ENCODE measurements at places on chromosomes 1 and 21.

DNA sequence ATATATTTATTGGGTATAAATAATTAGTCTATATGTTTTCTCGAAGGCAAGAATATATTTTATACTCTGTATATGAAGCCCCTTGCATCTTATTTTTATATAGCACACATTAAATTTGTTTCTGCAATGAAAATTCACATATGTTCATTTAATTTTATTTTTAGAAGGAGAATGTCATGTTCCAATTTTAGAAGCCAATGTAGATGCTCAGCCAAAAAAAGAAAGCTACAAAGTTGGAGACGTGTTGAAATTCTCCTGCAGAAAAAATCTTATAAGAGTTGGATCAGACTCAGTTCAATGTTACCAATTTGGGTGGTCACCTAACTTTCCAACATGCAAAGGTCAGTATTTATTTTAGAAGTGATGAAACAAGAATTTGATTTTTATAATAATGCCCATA, 16.6 kb downstream of the CFHR5 start:
- DNase-seq = no peak

GRCh38 chr1:11671205-11671543, 7.2 kb downstream of the FBXO6 start:
- no peak for DNase-seq

DNA sequence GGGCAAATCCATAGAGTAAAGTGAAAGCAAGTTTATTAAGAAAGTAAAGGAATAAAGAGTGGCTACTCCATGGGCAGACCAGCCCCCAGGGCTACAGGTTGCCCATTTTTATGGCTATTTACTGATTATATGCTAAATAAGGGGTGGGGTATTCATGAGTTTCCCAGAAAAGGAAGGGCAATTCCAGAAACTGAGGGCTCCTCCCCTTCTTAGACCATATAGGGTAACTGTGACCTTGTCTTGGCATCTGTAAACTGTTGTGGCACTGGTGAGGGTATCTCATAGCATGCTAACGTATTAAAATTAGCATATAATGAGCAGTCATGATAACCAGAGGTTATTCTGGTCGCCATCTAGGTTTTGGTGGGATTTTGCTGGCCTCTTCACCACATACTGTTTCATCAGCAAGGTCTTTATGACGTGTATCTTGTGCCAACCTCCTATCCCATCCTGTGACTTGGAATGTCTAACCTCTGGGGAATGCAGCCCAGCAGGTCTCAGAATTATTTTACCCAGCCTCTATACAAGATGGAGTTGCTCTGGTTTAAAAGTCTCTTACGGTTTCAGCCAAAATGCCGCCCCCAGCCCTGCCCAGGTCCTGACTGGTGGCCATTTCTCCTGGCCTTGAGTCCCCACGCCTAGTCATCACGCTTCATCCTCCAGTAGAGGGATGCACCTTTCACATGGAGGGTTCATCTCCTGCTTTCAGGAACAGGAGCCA, 982 bp upstream of the TRIM17 start:
- no peak for DNase-seq

- DNase-seq = no peak
Observed at GRCh38 chr1:225556694-225557093, 96.2 kb downstream of the ENAH start.

GRCh38 chr1:246577082-246577719, 10.9 kb downstream of the CNST start:
- DNase-seq = no peak

GRCh38 chr1:6184083-6184783, 4.1 kb upstream of the CHD5 start:
- no peak for DNase-seq

DNA sequence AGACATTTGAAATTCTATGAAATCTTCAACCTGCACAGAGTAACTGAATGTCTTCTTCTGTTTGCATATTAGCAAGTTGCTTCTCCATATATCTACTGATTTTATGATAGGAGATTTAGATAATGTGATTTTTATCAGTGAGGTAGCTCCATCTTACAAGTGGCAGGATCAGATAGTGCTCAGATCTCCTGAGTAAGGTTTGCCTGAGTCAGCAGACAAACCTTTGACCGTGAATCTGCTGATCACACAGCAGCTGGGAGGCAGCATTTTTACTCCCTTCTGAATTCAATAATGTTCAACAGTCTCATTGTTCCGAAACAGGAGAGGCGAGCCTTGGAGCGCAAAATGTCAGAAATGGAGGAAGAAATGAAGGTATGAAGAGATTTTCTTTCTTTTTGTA, 141.4 kb downstream of the SYT2 start:
- DNase-seq = no peak

DNA sequence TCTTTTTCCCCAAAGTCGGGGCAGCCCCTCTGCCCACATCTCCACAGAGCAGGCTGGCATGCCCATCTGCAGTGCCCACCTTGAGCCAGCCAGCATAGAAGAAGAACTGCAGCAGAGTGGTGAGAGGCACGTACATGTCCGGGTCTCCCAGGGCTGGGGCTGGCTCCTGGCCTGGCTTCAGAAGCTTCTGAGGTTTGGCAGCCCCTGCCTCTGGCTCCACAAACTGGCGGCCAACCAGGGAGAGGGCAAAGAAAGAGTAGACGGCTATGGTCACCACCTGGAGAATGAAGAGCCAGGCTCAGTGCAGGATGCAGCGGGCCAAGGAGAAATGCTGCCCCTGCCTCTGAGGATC, 3.0 kb downstream of the BEST4 start:
- no peak for DNase-seq

DNA sequence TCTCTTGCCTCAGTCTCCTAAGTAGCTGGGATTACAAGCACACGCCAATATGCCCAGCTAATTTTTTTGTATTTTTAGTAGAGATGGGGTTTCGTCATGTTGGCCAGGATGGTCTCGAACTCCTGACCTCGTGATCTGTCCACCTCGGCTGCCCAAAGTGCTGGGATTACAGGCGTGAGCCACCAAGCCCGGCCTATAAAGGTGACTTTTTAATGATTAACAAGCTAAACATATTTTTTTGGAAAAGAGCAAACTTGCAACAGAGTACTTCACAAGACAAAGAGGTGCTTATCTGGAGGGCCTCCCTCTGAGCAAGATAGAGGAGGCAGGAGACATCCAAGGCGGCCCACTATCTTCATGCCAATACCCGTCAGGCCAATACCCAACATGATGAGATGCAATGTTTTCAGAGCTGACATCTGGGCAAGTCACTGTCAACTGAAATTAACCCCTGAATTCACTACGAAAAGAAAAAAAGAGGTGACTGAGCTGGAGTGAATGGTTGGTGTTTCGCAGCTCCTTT, 10.5 kb downstream of the BCAR3 start:
- no peak for DNase-seq

DNA sequence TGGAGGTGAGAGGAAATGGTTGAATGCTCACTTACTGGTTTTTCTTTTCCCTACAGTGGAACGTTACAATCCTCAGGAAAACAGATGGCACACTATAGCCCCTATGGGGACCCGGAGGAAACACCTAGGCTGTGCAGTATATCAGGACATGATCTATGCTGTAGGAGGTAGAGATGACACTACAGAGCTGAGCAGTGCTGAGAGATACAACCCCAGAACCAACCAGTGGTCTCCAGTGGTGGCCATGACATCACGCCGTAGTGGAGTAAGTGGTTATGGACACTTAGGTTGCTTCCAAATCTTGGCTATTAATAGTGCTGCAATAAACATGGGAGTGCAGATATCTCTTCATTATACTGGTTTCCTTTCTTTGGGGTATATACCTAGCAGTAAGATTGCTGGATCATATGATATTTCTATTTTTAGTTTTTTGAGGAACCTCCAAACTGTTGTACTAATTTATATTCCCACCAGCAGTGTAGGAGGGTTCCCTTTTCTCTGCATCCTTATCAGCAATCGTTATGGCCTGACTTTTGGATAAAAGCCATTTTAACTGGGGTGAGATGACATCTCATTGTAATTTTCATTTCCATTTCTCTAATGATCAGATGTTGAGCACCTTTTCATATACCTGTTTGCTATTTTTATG, 48.8 kb upstream of the DARS2 start:
- no peak for DNase-seq

DNA sequence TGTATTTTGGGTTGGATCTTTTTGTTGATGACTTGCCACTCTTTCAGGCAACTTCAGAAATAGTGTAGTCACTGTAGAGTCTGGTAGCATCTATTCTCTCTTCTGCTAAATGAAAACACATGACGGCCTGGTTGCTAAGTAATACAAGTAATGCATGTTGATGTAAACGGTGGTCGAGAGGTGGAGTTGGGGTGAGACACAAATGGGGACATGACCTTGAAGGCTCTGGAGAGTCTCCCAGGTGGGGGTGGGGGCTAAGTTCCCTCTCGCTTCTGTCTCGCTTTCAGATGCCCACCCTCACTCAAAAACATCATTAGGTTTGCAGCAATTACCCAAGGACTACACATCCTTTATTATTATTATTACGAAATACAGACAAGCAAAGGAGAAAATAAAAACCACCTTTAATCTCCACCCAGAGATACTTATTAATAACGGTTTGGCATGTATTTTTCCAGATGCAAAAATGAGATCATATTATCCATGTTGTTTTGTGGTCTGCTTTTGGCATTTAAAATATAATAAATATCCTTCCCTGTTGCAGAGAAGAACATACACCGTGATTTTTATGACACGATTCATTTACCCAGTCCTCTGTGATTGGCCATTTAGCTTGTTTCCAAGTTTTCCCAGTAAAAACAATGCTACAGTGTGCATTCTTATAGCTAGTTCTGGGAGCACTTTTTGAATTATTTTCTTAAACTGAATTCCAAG, 138.1 kb downstream of the MIS18A start:
- DNase-seq = no peak

DNA sequence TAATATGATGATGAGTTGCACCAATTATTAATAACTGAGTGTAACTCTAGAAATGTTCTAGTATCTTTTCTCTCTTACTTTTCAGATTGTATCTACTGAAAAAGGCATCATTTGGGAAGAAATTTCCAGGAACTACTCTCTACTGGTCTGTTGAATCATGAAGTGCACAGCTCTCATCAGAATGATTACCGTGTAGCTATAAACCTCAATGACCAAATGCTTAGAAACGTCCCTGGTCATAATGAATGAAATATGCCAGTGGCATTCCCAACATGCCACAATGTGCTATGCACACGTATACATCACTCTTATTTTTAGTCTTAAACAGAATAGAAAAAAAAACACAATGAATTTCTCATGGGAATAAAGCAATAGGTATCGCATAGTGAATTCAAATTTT, 534.3 kb upstream of the OLFM3 start:
- no peak for DNase-seq

DNA sequence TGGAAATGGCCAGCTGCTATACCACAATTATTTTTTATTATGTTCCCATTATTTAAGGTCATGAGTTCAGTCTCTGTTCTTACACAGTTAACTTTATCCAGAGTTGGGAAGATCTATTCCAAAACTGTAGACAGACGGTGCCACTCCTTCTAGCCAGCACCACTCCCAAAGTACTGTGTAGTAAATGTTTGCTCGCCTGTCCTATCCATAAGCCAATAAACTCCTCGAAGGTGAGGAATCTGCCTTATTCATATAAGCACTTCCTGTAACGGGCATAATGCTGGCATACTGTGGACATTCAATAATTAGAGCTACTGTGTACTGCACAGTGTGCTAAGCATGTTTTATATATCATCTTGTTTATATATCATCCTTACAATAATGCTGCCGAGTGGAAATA, 26.1 kb upstream of the STMN1 start:
- DNase-seq = no peak

- DNase-seq = no peak
Observed at GRCh38 chr1:228882771-228883450, 147.6 kb downstream of the RHOU start.

- DNase-seq = no peak
Observed at GRCh38 chr1:178011465-178011828, 41.6 kb upstream of the SEC16B start.

- DNase-seq = no peak
Observed at GRCh38 chr1:110107867-110108469, 4.3 kb upstream of the UBL4B start.

GRCh38 chr1:232112076-232112475, 485.5 kb downstream of the DISC1 start:
- DNase-seq = no peak

DNA sequence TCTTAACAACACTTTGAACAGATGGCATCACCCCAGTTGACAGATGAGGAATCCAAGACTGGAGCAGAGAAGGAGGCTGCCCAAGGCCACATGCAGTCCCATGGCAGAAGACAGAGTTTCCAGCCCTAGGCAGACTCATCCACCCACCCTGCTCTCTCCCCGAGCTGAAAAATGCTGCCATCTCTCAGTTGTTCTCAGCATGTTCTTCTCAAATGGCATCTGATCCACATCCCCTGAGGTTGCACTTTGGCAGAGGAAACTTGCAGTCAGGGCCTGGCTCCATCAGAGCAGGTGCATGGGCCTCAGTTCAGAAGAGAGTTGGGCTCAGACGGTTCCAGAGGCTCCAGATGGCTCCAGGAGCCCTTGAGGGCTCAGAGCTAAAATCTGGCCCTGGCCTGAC, 709.4 kb downstream of the MATN1 start:
- DNase-seq = no peak

DNA sequence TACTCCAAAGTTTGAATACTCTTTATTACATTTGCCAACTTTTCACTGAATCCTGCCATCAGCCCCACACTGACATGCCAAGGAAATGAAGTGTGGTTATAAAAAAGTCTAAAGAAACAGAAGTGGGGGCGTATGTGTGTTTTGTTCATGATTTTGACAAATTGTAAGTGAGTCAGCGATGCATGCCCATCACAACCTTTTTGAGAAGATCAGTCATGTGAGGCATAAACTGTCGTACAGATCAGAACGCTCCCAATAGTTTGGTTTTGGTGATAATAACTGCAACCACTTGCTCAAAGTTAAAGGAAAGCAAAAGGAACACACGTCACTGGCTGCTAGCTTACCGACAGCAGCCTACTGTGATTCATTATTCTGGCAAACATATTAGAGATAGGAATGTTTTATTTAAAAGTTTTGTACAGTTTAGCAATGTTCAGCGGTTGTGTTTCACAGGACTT, 95.6 kb downstream of the RGS2 start:
- DNase-seq = no peak

DNA sequence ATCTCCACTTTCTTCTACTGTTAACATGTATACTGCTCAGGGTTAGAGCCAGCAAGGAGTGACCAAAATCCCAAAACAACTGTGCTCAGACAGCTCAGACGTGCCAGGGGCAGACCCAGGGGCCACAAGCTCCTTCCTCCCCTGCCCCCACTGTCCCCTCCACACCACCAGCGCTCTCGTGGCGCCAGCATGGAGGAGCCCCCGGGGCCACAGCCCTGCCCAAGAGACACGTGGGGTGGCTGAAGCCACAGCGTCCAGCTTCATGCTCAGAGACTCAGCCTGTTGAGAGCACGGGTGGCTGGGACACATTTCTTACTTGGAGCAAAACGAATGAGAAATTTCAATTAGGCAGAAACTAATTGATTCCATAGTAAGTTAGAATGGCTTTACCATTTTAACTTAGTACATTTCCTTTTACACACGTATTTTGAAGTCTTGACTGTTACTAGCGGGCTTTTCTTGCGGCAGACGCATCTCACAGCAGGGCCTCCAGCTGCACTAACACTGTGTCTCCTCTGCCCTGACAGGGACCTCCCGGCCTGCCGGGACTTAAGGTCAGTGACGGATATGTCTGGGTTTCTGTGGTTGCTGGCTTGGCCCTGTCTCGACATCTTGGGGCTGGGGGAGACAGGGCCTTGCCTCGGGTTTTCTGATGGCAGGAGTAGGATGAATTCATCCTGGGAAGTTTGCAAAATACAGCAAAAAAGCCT, 54.2 kb downstream of the SLC19A1 start:
- no peak for DNase-seq

- DNase-seq = no peak
Observed at GRCh38 chr1:203722909-203723308, 42.1 kb upstream of the LAX1 start.

Data from iPS-NIHi11 (cell line).